Anterior cingulate cortex (tissue), 58 donors: ENCODE measurements at places on chromosomes 5 and 9.

GRCh38 chr5:136811086-136811485 lies 445.7 kb upstream of the TRPC7 start:
- DNase-seq: no peak

DNA sequence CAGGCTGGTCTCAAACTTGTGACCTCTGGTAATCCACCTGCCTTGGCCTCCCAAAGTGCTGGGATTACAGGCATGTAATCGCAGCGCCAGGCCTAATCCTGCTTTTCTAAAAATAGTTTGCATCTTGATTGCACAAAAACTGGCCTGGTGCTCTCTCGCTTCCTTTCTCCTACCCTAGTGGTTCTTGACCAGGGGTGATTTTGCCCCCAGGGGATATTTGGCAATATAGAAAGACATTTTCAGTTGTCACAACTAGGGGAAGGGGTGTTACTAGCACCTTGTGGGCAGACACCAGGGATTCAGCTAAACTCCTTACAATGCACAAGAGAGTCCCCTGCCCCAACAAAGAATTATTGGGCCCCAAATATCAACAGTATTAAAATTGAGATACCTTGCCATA lies 139.8 kb downstream of the DROSHA start:
- DNase-seq: no peak

DNA sequence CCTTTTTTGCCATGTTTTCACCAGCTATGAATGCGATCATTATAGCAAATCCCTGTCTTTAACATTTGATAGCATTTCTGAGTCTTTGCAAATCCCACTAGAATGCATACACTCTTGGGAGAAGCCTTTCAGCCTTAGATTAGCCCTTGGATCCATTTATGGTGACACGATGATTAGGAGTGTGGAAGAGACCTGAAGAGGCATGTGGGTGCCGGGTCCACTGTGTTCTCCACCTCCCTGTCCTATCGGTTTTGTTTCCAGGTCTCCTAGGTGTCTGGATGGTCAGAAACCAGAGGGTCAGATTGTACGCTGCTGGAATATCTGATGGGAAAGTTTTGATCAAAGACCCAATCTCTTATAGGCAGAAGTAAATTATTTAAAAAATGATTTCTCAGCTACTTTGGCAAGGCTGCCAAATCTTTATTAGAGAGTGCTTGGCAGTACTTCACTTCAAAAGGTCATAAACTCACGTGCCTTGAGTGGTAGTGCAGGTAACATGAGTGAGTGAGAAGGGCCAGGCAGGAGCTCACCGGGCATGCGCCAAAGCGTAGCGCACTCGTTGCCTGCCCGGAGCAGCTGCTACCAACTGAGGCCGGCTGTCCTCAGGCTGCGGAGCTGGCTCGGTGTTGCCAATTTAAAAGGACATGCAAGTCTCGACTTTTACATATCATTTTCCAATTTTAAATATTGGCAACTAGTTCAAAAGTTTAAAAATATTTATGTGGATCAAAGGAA lies 51.3 kb downstream of the PCSK5 start:
- DNase-seq: no peak

DNA sequence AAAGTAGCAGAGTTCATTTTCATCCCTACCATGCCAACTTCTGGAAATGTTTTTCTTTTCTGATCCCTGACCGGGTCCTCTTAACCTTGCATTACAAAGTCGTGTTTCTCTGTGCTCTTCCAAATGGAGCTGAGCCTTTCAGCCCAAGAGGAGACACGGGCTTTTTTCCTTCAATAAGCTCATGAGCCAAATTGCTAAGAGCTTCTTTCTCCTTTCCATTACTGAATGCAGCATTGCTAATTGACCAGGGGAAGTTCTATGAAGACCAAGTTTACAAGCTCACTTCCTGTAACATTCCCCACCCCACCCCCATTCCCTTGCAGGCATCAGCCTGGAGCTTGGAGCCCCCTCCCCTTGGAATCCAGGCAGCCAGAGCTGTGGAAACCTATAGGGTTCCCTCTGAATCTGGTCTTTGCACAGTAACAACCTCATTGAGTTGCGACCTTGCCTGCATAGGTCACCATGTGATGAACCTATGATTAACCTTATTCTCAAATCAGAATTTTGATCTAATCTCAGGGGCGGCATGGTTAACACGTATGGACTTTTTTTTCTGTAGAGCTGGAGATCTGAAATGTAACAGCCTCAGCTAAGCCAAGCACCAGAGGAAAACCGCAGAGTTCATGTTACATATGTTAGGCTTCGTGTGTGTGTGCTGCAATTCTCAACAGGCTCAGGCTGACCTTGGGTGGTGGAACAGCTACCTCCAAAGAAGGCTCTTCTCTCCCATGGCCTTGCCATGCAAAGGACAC lies 395.7 kb upstream of the ZNF462 start:
- DNase-seq: no peak

- no peak for DNase-seq
Observed at GRCh38 chr5:34007201-34007620, 639 bp downstream of the AMACR start.

DNA sequence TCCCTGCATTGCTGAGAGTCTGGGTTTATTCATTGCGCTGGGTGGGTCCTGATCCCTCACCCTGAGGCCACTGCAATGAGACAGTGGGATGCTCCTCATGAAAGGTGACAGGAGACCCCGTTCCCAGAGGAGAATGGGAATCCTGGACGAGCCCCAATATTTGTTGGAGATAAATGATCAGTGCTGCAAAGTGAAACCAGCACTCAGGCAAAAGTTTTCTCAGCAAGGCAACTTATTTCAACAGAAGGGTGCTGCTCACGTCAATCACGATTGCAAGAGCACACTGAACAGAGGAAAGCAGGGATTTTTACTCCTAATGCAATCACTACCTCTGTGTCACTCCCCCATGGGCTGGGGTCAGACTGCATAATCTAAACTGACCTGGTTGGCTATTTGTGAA lies 110.2 kb upstream of the MAMDC2 start:
- no peak for DNase-seq

GRCh38 chr5:157549954-157550549 lies 25.5 kb downstream of the ADAM19 start:
- DNase-seq: no peak

GRCh38 chr5:168301593-168302390 lies 10.3 kb downstream of the WWC1 start:
- DNase-seq: no peak

DNA sequence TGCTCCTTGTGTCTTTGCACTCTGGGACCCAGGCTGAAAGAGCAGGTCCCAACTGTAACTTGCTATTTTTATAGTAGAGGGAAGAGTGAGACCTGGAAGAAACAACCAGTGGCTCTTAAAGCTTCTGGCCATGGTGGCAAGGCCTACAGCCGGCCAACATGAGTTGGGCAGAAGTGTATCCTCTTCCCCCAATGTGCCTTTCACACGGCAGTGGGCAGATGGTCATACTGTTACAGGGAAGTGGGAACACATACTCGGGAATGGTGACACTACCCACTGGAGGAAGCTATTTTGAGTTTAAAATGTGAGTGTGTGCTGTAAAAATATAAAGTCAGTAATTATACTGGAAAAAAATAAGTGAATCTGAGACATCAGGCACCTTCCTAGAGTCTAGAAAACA lies 116.0 kb downstream of the MVB12B start:
- DNase-seq: no peak

DNA sequence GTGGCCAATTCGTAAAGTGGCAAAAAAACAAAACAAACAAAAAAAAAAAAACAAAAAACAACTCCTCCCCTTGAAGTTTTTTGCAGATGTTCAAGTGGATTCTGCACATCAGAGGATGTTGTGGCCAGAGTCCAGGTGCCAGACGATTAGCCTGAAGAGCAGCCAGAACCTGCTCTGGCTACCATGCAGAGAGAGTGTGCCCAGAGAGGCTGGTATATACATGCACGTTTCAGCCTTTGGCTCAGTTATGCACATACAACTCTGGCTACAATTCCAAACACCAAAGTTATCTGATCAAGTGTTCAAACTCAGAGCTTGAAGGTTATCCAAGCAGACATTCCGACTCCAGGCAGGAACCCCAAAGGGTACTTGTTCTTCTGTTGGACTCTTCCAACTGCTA lies 34.7 kb downstream of the GGTA1 start:
- no peak for DNase-seq

DNA sequence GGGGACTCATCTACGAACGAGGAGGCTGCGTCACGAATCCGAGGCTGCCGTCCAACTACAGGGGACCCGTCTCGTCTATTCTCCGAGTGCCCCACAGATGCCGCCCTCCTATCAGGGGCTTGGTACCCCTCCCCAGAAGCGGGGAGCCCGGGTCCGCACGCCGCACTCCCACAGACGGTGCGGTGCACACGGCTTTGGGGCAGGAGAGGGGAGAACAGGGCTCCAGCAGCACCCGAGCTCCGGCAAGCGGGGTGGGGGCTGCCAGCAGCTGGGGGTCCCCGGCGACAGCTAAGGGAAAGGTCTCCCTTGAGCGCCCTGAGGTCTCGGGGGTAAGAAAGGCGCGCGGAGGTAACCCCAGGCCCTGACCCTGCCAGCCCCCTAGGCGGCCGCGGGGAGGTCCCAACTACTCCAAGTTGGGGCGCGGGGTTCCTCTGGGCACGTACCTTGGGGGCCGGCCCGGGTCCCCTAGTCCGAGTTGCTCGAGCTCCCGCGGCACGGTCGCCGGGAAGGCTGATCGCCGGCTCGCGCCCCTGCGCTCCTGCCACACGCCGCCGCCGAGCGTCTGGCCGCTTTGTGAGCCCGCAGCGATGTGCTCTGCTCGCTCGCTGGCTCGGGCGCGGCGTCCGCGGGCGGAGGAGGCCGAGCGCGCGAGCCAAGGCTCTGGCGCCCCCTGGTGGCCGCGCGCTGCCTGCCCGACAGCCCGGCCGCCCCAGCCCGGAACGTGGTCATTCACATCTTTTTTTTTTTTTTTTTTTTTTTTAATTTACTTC lies at the start of gene SPOCK1:
Gene SPOCK1, minus strand, starts transcription at position 591 of the 770 bp plus-strand sequence.
- DNase-seq: peak; percentile 83

DNA sequence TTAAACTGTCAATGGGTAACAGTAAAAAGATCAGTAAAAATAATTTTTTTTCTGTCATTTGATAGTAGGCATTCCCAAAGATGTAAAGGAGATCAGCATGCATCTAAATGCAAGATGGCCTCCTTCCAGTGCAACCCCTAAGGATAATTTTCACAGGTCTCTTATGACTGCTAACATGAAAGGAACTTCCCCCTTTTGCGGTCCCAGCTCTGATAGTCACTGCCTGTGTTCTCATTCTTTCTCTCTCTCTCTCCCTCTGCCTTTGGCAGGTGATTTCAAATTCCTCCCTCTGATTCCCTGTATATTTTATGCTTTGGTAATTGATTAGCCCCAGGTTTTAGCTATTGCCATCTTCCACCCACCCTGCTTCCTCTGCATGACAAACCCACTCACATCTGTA lies 8.9 kb downstream of the SPINK14 start:
- no peak for DNase-seq

- no peak for DNase-seq
Observed at GRCh38 chr5:133925866-133926488, 42.4 kb downstream of the C5orf15 start.

DNA sequence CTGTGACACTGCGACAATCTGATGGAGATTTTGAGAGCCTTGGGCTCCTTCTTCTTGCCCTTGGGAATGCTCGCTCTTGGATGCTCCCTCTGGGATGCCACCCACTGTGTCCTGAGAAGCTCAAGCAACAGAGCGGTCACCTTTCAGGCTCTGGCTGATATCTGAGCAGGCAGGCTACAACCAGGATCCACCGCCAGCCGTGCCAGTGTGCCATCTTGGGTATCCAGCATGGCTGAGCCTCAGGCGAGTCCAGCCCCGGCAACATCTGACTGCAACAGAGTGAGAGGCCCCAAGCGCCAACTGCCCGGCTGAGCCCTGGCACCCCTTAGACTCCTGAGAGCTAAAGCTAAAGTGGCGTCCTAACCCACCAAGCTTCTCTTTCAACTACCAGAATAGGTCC lies 202.1 kb downstream of the IRX2 start:
- no peak for DNase-seq

DNA sequence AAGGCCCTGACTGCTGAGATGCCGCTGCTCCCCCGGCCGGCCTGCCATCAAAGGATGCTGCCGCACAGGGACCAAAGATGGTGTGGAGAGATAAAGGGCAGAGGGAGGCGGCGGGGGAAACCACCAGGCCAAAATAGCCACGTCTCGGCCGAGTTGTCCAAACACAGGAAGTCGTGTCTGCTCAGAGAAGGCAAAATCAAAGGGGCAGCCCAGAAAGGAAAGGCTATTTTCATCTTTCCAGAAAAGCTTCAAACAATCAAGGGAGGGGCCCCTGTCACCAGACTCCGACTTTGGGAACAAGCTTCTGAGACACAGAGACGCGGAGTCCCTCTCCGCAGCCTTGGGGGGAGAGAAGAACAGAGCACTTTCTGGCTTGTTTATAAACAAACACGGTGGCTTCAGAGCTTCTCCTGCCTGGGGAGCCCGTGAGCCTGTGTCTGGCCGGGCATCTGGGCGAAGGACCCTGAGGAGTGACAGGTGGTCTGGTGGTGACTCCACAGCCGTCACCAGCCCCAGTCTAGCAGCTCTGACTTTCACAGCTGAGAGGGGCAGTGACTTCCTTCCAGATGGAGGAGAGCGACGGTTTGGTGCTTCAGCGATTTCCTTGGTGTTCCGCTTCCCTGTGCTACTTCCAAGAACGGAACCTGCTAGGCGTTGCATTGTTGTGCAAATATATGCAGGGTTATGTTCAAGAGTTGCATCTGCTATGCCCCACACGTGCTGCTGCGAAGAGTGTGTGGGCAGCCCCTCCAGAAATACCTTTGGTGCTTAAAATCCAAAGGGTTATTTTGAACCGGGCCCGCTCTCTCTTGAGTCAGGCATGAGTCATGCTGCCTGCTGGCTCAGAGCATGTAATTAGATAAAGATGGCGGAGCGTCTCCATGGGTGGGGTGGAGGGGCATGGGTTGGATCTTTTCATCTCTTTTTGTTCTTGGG lies 24.0 kb downstream of the ADAMTSL2 start:
- DNase-seq: peak; percentile 72

GRCh38 chr9:93143830-93144530 lies 9.9 kb upstream of the NINJ1 start:
- peak; percentile 83 for DNase-seq

DNA sequence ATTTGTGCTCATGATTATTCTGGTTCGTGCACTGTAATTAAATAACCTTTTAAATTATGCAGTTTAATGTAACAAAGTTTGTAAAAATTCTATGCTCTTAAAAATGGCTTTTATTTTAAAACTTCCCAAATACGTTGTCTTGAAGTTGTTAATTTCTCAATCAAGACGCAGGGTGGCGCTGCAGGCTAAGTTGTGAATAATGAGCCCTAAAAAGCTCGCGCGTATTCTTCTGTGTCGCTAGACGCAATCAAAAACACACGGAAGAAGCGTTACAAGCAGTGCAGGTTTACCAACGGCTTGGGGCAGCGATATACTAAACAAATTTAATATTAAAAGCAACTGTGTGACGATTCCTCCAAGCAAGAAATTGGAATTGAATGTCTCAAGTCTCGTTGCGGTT lies at the start of gene PCDHB4:
Gene PCDHB4, plus strand, starts transcription at position 256 of the 400 bp plus-strand sequence. CDS start 181 bp downstream, outside the sequence.
- no peak for DNase-seq

- DNase-seq: no peak
Observed at GRCh38 chr5:75028090-75028489, 24.3 kb downstream of the GCNT4 start.

DNA sequence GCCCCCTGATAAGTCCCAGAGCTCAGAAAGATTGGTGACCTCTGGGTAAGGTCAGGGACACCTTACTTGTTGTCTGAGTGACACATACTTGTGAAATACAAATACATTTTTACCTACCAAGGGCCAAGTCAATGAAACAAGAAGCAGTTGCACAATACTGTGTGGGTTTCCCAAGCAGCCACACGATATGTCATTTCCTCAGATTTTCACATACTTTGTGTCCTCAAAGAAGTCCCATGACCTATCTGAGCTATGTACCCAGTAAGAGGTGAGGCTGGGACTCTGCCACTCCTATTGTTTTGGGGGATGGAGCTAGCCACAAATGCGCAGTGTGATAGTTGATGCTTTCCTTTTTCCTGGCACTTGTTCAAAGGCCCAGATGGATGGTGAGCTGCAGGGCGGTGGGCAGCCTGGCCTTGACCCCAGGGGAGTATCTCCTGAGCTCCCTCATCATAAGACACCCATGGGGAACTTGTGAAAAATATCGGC lies 4.8 kb upstream of the SLC25A51 start:
- no peak for DNase-seq
